Activated CD8-positive, alpha-beta T cell treated with anti-CD3 and anti-CD28 coated beads for 36 hours (primary cell): ENCODE measurements at places on chromosomes 3 and 15. TPM values are rescaled to one million over a fixed set of nuclear protein-coding genes. Genes with fewer than 3 reads are reported as not detected.
A peak's percentile ranks its signal among the peaks of the same experiment; 100 is the strongest.

GRCh38 chr3:25768851-25769250, 14.4 kb downstream of the NGLY1 start:
- peak overlapping the region; percentile 60 for H3K27ac ChIP-seq
- H3K27me3 ChIP-seq: no peaks in the 10 kb centered on the region
- peaks cover 70% of the 10 kb centered on the region for H3K36me3 ChIP-seq

DNA sequence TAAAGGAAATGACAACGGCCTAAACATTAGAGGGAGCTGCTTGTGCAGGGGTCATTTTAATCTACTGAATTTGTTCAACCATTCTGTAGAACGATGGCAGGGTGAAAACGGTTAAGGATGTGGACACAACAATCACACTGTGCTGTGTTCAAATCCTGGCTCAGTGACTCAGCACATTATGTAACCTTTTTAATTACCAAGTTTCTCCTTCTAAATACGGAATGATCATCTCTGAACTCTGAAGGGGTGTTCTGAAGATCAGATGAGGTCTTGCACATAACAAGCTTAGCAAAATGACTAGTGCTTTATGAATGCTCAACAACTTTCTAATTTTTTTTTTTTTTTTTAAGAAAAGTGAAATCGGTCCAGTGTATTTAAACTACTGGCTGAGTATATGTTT, 592.8 kb downstream of the FOXP1 start:
- H3K4me1 ChIP-seq: peaks cover 60% of the 10 kb centered on the region
- DNase-seq: no peak
- H3K4me3 ChIP-seq: no peak overlapping the region
- H3K27me3 ChIP-seq: no peaks in the 10 kb centered on the region
- peaks cover 82% of the 10 kb centered on the region for H3K36me3 ChIP-seq

- H3K27me3 ChIP-seq: no peaks in the 10 kb centered on the region
- H3K27ac ChIP-seq: no peak overlapping the region
- peaks cover 2% of the 10 kb centered on the region for H3K4me1 ChIP-seq
Measured at GRCh38 chr3:158701420-158702065, 29.1 kb upstream of the LXN start.

Gene CCDC33
- total RNA-seq: 0.38 TPM
